Thyroid gland (tissue), 4 donors: ENCODE measurements at places on chromosomes 7 and 10.
A peak's percentile ranks its signal among the peaks of the same experiment; 100 is the strongest.

GRCh38 chr7:108440613-108441012 is 15.6 kb downstream of the NRCAM start:
- DNase-seq, result no peak

GRCh38 chr10:89241026-89241425 is 10.5 kb downstream of the LIPA start:
- DNase-seq, result no peak

DNA sequence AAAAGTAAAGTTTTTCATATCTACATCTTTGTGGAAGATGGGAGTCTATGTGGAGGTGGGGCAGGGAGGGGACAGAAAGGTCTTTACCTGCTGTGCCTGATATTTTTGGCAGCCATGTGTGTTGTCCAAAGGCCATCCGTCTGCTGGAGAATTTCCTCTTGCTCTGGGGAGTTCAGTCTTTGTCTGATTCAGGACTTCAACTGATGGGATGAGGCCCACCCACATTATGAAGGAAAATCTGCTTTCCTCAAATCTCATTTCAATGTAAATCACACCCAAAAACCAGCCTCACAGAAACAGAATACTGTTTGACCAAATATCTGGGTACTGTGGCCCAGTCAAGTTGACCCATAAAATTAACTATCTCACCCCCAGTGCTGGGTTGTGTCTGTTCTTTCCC is 12.5 kb upstream of the ITIH5 start:
- DNase-seq, result no peak

DNA sequence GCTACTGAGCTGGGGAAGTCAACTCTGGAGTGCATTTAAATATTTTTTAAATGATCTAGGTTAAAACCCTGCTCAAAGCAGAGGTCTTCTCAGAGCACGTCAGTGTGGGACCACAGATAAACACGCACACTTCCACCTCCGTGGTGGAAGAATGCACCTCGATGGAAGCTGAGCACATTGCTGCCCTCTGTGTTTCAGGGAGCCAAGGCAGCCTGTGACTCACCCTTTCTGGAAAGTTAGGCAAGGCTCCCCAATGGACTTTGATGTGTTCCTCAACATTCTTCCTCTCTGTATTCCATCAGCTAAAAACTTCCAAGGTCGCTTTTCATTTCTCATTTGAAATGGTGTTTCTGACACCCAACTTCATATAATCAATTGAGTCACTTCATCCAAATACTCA is 170.8 kb upstream of the KMT2E start:
- DNase-seq, result no peak

DNA sequence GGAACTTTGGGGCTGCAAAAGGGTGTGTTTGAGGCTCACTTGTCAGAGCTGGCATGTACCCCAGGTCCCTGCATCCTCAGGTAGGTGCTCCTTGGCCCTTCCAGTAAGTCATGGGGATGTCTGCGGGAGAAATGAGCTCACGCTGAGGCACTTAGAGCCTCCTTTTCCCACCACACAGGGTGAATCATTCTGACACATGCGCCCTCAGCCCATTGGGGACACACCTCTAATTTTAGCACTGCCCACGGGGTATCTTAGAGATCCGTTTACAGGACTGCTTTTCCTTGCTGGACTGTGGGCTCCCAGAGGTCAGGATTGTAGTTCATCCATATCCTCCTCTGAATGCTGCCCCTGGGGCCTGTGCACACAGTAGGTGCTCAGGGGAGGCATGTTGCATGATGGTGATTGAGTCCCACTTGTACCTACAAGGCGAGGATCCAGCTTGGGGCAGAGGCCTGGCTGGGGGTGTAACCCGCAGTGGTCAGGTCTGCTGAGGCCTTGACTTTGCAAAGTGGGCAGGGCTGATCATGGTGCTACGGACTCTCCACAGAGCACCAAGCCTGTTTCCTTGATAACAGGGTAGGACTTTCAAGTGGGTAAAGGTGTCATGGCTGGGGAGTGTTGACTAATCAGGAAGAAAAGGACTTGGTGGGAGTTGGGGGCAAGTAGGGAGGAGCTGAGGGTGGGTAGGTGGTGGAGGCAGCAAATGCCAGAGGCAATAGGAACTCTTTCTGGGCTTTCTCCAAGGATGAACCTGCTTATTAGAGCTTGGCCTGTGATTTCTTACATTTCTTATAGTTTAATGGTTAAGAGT is 5.8 kb downstream of the TSPAN15 start:
- no peak for DNase-seq

GRCh38 chr10:130820880-130821482 is 490.5 kb downstream of the TCERG1L start:
- no peak for DNase-seq

- no peak for DNase-seq
These were observed 232.6 kb upstream of the CDC14C start for GRCh38 chr7:48691788-48692187.

GRCh38 chr10:70695241-70696030 is 23.1 kb downstream of the ADAMTS14 start:
- DNase-seq, result peak; percentile 29

DNA sequence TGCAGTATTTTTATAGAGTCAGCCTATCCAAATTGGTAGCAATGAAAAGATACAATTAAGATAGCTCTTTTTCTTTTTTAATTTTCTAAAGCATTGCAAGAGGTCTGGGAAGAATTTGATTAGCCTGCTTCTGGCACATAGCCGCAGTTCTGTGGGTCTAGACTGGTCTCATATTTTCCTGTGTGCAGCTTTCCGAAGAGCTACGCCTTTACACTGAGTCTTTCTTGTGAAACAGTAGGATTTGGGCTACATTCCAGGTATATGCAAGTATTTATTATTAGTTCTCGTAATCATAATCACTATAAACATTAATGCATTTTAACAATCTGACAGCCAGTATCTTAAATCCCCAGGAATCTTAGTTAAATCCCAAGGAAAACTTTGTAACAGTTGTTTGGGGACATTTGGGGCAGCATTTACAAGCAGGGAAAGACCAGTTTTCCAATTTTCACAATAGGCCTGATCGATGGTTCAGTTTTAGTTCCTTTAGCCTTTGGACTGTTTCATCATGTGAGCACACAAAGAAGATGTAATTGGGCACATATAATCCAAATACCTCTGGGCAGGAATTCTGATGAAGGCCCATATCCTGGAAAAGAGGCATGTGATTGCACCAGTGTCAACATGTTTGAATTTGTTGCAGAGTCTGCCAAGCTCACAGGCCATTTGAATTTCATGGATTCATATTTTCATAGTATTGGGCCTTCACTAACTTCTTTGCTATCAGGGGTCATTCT is 287.3 kb downstream of the INHBA start:
- DNase-seq, result no peak

DNA sequence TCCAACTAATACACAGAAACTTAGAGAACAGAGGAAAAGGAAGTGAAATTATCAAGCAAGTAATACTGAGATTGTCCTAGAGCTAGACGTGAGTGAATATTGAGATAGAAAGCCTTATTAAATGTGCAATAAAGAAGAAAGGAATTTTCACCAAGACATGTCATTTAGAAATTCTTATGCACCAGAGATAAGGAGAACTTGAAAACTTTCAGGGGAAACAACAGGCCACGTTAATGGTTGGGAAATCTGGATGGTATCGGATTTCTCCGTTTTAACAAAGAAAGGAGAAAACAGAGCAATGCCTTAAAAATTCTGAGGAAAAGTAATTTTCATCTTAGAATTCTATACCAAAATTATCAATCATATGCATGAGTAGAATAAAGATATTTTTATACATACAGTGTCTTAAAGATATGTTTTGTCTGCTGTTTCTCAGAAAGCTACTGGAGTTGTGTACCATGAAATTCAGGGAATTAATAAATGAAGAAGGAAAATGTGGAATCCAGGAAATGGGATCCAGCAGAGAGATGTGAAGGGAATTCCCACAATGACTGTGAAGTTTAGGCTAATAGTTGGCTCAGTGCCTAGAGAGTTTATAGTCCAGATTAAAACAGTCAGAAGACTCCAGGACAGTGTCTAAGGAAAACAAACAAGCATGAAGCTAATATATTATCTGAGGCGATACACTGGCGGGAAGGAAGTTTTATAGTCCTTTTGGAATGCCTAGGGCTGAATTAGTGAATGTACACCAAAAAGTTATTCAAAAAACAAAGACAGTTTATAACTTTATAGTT is 159.5 kb downstream of the PPP1R9A start:
- no peak for DNase-seq

- DNase-seq, result no peak
These were observed 197.9 kb downstream of the IMMP2L start for GRCh38 chr7:111364413-111364812.

DNA sequence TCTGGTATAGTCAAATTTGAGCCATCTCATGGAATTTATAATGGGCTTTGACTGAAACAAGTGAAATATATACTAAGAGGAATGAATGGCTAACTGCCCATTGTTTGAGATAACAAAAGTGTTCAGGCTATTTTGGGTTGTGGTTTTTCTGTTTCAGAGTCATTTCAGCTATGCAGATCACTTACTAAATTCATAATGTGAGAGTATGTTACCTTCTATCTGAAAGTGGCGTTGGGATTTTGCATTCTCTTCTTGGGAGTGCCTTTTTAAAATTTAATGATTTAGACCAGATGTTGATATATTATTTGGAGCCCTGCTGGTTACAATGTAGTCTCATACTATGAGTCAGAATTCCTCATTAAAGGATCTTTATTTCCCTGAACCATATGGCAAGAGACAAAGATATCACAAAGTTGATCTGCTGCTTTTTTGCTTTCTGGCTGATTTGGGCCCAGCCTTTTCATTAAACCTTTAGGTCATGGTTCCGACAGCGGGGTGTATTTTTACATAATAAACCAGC is 10.4 kb downstream of the VCL start:
- no peak for DNase-seq

- no peak for DNase-seq
These were observed 68.5 kb downstream of the SLC25A13 start for GRCh38 chr7:96253441-96253840.

DNA sequence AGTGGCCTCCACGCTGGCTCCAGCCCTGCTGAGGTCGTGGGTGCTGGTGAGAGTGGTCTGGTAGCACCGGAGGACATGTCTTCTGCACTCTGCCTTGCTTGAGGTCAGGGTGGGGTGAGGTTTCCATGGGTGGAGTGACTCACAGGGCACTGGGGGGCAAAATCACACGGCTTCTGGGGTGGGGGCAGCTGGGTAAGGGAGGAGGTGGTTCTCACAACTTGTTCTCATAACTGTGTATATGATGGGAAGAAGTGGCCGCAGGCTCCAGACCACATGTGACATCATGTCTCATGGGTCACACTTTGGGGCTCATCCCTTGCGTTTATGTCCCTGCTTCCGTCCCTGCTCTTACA is 884 bp upstream of the PRF1 start:
- no peak for DNase-seq

DNA sequence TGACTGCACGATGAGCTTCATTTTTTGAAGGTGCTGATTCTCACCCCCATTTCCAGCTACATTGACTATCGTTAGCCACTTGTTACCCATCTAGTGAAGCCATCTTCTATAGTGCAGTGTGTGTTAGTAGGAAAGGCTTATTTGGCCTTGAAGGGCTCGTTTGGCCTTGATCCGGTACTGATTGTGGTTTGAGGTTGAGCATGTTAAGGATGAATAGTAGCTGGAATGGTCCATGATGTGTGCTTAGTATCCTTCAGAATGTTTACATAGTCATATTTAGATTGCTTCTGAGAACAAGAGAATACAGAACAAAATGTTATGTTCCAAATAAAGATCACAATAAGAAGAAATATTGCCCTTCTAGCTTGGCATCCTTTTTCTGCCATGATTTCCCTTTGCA is 591.5 kb downstream of the AUTS2 start:
- DNase-seq, result no peak
